ENCODE measurements at places on chromosomes 3 and 15.

GRCh38 chr3:103862415-103862814 is 1427.6 kb downstream of the ZPLD1 start:
- DNase-seq, result no peak

- DNase-seq, result no peak
Observed at GRCh38 chr3:149401926-149402310, 24.5 kb upstream of the TM4SF1 start.

DNA sequence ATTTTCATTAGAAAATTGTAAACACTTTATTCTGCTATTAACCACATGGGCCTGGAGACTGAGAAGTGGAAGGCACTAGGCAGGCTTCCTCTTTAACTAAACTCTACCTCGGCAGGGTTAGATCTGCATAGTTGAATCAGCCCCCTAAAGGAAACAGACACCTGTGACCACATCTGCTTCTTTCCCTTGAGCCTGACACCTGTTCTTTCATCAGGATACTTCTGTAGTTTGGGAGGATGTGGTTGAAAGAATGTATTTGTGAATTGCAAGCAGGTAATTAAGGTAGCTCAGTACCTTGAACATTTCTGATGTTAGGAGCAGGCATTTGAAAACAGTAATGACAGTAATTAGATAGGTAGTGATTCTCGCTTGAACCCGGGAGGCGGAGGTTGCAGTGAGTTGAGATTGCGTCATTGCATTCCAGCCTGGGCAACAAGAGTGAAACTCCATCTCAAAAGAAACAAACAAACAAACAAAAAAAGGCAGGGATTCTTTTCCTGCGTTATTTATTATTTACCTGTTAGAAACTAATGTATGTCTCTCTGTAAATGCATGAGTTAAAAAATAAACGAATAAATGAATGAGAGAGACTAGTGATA is 468.5 kb downstream of the NLGN1 start:
- no peak for DNase-seq

- no peak for DNase-seq
Observed at GRCh38 chr3:146250449-146251382, at the start of gene PLSCR4. Gene PLSCR4, minus strand, starts transcription at chr3:146251105. Its CDS starts 29,034 bp downstream, at chr3:146222071.

- no peak for DNase-seq
Observed at GRCh38 chr15:22870865-22871264, 32.4 kb downstream of the NIPA2 start.
